ENCODE measurements at places on chromosomes 3 and 15.

- peak; percentile 8 for DNase-seq
These were observed 64.4 kb downstream of the CCDC54 start for GRCh38 chr3:107441617-107442016.

- no peak for DNase-seq
These were observed 23.9 kb downstream of the DPH6 start for GRCh38 chr15:35522061-35522460.

DNA sequence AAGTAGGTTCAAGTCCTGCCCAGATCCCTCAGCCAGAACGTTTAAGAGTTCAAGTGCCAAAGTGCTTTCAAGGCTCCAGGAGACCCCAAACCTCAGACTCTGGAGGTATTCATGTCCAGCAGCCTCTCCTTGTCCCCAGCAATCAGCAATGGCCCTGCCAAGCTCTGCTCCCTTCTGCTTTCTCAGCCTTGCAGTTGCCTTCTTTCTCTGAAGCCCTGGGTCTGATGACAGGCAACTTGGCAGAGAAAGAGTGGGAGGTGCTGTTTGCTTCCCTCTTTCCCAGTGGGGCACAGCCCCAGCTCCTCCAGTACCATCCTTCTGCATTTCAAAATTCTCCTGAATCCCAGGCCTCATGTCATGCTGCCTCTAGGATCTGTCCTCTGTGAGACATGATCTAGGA, 40.2 kb downstream of the ATP2B2 start:
- no peak for DNase-seq

GRCh38 chr15:98164571-98164970, 204.1 kb downstream of the ARRDC4 start:
- peak; percentile 60 for DNase-seq

- no peak for DNase-seq
These were observed 198.4 kb upstream of the UBE2E1 start for GRCh38 chr3:23607184-23607847.

GRCh38 chr3:83559082-83559481, 1399.7 kb upstream of the CADM2 start:
- DNase-seq, result no peak

DNA sequence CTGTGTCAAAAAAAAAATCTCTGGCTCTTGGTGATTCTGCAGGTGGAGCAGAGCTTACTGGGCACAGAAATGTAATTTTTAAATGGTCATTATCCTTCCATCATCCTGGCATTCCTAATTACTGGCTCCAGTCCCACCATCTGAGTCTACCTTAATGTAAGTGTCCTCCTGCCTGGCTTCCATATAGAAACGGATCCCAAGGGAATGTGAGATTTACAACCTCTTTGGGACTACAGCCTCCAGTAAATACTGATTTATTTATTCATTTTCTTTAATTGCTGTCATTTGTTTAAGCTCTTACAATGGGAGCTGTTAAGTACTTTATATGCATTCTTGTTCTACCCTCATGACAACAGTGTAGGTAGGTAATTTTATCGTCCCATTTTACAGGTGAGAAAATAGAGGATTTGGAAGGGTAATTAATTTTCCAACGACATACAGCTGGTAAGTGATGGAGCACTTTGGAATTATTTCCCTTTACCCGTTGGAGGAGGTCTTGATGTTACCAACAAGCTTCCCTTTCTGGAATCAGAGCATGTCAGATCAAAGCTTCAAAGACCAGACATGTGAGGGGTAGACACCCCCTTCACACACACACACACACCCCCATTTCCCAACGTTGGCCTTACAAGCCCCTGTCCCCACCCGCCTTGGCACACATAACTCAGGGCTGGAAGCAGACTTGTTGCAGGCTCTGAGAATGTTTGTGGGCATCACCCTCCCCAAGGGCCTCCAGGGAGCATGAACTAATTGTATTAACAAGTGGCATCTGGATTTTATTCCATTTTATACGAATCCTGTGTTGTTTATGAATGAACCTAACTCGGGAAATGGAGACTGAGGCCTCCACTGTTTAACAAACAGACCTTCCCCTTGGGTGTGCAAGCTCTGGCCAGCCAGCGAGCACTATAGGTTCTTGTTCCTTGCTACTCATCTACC, 116.9 kb downstream of the ALDH1A2 start:
- DNase-seq, result no peak

GRCh38 chr3:129602309-129602708, 4.2 kb downstream of the PLXND1 start:
- no peak for DNase-seq

DNA sequence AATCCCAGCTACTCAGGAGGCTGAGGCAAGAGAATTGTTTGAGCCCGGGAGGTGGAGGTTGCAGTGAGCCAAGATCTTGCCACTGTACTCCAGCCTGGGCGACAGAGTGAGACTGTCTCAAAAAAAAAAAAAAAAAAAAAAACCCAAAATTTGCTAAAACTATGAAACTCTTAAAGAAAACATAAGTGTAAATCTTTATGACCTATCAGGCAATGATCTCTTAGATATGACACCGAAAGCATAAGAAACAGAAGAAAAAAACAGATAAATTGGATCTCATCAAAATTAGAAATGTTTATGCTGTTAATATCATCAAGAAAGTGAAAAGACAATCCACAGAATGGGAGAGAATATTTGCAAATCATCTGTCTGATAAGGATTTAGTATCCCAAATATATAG, 15.3 kb downstream of the GRAMD2A start:
- no peak for DNase-seq

GRCh38 chr3:143775459-143775858, 72.8 kb downstream of the SLC9A9 start:
- peak; percentile 37 for DNase-seq

DNA sequence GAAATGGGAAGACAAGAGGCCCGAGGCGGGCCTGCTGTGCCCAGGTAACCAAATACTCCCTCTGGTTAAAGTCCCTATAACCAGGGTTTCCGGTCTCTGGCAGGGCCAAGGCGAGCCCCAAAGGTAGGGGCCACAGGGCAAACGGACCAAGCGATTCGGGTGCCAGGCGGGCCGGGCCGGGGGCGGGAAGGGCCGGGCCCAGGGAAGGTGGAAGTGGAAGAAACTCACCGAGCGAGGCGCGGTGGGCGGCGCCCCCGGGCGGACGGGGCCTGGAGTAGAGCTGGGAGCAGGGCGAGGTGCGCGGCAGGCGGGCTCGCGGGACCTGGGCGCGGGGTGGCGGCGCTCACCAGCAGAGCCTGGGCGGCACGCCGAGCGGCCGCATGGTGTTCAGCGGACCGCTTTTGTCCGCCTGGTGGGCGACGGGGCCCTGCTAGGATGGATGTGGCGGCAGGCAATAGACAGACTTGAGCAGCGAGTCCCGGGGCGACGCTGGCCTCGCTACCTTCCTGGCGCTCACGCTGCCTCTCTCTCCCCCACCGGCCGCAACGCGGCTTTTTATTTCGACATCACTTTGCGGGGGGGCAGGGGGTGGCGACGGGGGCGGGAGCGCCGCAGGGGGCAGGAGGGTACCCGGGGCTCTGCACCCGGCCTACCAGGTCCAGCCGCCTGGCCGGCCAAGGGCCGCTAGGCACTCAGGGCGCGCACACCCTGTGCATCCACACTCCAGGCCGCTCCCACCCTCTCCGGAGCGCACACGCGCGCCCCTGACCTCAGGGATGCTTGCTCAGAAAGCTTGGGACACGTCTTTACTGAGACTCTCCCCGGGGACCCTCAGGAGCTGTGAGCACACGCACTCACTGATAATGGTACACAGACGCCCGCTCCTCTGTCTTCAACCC, at the start of gene GATA2:
Gene GATA2, minus strand, starts transcription at position 531 of the 899 bp plus-strand sequence. CDS start 6,170 bp downstream, outside the sequence.
- no peak for DNase-seq

DNA sequence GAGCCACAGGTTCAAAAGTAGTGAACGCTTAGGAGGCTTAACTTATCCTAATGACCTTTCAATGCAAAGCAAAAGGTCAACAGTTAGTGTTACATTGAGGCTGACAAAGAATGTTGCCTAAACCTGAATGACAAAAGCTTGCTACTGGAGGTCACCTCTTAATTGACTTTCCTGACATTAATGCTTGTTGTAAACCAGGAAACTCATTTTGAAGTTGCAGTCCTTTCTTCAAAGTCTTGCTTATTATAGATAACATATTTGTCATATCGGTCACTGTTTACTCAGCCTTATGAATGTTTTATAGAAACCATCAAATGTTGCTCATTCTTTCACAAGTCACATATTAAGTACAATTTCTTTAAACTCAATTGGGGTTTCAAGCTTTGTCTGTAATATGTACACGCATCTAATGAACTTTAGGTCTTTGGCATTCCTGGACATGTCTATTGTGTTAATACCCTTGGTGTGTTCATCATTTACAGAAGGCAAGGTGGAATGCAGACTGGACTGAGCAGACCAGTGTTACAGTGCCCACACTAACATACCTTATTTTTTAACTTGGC, 488.2 kb upstream of the NECTIN3 start:
- DNase-seq, result peak; percentile 15

- DNase-seq, result no peak
These were observed 65.4 kb upstream of the XCR1 start for GRCh38 chr3:46092702-46093080.

DNA sequence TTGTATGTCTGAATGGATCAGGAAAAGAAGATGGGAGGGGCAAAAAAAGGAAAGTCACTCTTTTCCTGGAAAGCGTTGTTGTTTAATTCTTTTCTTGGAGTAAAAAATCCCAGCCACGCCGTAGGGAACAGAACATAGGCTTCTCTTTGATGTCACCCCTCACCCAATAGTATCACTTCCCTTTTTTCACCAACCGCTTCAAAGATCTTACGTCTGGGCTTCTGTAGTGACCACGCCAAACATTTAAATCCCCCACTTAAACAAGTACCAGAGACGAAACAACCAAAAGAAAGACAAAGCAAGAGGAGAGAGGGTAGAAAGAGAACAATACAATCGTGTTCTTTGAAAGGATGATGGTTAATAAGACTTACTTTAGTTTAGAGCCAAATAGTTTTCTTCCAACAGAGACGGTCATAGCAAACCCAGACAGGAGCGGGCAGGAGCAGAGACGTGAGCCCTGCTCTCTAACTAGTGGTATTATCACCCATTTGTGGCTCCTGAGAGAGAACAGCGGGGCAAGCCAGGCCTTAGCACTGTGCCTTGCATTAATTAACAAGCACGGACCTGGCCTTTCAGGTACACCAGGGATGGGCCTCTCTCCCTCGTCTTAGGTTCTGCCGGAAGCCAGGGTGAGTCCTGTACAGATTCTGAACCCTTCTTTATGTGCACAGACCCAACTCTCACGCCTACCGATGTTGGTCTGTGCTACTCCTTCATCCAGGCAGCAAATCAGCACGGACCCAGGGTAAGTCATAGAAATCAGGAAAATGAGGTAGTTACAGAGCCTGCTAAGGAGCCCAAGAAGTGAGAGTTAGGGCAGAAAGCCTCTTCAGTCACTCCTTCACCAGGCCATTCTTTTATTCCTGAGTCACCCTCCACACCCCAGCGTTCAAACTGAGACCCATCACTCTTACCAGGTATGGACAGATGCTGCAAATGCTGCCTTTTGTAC, 28.2 kb upstream of the BCL6 start:
- DNase-seq, result no peak

GRCh38 chr15:28107111-28107903, 8.2 kb upstream of the OCA2 start:
- peak; percentile 29 for DNase-seq

- DNase-seq, result peak; percentile 38
These were observed 17.7 kb upstream of the CPA3 start for GRCh38 chr3:148847351-148847750.

DNA sequence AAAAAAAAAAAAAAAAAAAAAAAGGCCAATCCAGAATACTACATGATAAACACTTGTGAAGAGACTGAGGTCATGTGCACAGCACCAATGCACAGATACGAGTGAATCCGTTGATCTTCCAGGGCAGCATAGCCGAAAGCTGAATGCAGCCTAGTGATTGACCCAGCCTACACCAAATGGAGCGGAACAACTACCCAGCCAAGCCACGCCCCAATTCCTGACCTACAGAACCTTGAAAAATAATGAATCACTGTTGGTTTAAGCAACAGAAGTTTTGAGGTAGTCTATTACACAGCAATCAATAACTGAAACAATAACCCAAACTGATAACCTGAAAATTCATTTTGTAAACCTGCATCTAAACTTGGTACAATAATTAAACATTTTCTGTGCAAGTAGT, 361.0 kb downstream of the FHIT start:
- no peak for DNase-seq

- peak; percentile 48 for DNase-seq
These were observed 145.3 kb downstream of the TJP1 start for GRCh38 chr15:29676961-29677402.

DNA sequence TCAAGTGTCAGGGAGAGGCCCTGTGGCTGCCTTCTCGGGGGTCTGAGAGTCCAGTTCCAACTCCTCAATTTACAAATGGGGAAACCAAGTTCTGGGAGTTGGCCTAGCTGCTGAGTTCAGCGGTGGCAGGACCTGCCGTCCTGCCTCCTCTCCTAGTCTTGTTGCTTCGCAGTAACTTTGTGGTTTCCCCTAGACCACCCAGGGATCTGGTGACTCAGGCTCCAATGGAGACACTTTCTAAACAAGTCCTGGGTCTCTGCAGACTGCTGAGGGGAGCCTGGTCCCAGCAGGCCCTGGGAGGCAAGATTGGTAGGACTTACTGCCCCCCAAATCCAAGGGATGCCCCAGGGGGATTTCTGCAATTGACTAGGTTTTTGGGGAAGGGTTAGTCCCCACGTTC, 83.6 kb downstream of the SMAD6 start:
- DNase-seq, result peak; percentile 88
